ENCODE measurements at places on chromosomes 1 and 21. TPM values are rescaled to one million over a fixed set of nuclear protein-coding genes. Genes with fewer than 3 reads are reported as not detected.

DNA sequence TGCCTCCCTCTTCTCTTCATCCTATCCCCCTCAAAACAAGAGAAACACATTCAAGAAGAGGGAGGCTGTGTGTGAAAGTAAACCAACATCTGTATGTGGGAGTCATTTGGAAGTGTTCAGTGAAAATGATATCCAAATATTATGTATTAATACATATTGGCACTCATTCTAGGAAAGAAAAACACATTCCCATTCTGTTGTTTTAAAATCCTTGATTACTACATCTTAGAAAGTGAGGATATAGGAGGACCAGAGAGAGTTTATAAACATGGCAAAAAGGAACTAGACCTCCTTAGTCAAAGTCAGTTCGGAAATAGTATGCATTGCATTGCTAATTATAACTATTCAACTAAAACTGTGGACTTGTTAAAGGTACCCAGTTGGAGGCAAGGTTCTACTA is 786.6 kb downstream of the ADGRL2 start:
- DNase-seq, result no peak

DNA sequence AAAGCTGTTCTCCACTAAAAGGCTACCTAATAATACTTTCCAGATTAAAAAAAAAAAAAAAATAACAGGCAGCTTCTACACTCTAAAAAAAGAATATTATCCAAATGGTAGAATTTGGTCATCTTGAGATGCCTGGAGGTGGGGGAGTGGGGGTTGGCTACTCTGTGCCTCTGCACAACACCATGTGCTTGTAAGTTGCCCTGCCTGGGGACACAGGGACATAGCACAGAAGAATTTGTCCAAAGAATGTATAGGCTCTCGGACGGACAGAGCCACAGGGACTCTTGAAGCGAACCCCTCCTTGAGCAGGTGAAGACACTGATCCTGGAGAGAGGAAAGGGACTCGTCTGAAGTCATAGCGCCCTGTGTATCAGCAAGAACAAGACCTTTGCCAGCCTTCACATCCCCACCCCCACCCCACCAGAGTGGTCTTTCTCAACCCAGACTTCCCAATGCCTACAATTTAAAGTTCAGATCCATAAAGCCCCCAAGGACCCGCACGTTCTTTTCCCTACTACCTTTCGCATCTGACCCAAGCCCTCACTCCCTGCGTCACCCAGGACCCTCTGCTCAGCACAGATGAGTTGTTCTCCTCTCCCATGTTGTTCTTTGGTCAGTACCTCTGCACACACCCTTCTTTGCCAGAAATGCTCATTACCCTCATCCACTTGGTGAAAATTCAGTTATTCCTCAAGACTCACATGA is 72.6 kb downstream of the LGR6 start:
- no peak for DNase-seq

- DNase-seq, result no peak
Observed at GRCh38 chr1:110241516-110241915, 31.4 kb downstream of the KCNC4 start.

DNA sequence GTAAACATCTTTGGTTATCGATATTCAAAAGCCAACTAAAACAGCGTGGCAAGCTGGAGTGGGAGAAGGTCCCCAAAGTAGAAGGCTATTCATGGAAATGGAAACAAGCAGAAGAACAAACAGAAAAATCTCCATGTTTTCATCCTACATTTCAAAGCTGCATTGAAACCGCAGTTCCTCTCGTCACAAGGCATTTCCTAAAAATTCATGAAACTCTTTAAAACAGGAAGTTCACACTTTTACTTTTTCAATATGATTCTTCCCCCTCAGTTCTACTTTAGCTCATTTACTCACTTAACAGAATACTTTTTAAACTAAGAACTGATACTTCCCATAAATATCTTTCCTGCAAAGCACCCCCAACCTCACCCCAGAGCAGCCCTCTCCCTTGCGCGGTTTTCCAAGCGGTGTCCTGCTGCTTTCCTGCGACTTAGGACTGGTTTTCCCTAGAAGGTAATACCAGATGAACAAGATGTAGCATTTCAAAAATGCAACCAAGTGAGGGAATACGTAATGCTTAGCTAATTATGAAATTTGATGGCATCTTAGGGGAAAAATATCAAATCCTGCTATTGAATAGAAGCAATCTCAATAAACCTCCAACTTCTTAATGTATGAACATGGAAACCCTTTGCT is 228.3 kb upstream of the PKN2 start:
- no peak for DNase-seq

DNA sequence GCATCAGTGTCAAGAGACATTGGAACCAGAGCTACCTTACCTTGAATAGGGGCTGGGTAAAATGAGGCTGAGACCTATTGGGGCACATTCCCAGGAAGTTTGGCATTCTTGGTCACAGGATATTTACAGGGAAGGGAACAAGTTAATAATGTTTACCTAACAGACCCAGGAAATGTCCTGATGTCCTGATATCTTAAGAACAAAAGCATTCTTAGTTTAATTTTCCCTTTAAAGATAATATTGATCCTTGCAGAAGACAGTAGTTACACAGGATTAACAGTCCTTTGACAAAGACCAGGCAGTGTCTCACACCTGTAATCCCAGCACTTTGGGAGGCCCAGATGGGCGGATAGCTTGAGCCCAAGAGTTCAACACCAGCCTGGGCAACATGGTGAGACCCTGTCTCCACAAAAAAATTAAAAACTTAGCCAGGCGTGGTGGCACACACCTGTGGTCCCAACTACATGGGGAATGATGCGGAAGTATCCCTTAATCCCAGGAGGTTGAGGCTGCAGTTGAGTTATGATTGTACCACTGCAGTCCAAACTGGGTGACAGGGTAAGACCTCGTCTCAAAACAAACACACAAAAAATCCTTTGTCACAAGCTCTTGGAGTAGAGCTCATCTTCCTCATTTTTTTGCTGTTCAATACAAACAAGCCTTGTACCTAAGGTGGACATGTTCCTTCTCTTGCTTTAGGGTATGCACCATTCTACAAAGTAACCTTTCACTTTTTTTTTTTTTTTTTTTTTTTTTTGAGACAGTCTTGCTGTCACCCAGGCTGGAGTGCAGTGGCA is 1.3 kb upstream of the TOMM20 start:
- DNase-seq, result no peak

GRCh38 chr1:67652800-67653199 is 32.2 kb upstream of the GADD45A start:
- no peak for DNase-seq

DNA sequence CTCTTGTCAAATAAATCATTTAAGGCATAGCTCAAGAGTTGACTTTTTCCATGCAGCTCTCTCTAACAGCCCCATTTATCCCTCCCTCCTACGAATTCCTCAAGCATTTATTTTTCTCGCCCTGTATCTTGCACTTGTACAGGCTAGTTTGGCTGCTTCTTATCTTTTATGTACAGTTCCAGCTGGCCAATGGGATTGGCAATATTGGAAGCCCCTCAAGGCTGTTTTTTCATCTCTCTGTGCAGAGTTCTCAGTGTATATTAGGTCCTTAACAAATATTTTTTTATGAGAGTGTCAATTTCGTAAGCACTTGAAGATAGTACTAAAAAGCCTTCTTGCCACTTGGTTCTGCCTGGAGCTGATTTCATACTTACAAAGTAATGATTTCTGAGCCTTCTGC is 356.0 kb downstream of the ST6GALNAC3 start:
- no peak for DNase-seq

DNA sequence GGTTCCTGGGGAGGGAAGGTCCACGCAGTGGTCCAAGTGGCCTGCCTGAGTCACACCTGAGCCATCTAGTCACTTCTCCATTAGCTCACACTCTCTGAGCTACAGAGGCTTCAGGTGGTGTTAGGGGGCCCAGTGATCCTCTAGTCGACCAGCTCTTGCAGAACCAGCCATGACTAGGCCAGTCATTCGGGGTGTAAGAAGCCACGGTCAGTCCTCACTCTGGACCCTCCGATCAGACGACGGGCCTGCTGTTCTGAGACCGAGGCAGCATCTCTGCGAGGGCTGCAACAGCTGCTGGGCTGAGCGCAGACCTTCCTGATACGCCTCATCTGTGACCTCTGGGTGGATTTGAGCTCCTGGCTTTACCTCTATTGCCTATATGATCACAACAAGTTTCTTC is 68.8 kb downstream of the RIPK4 start:
- DNase-seq, result no peak

DNA sequence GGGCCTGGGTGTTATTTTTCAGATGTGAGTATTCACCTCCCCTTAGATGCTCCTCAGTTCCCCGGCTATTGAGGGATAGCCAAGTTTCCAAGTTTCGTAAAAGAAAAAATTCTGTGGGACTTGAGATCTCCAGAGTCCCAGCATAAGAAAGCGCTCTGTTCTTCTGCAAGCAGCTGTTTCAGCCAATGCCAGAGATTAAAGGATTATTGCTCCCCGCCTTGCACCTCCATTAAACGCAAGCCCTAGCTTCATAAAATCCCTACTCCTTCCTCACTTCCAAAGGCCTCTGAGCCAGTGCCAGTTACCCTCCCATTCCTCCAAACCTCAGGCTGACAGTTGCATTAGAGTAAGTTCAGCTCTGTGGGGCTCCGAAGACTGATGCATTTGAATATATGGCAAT is 56.4 kb downstream of the CHIA start:
- no peak for DNase-seq

GRCh38 chr1:23804183-23804835 is 3.8 kb upstream of the GALE start:
- DNase-seq, result no peak

- DNase-seq, result no peak
Observed at GRCh38 chr21:19489930-19490329, 1086.3 kb upstream of the TMPRSS15 start.

- DNase-seq, result no peak
Observed at GRCh38 chr1:61741711-61742619, at the start of gene PATJ. Gene PATJ, plus strand, starts transcription at chr1:61742480. Its CDS starts 20,413 bp downstream, at chr1:61762893.

- DNase-seq, result no peak
Observed at GRCh38 chr1:1311107-1312104, 3.0 kb downstream of the PUSL1 start.

- DNase-seq, result no peak
Observed at GRCh38 chr1:172375211-172375631, 45.3 kb upstream of the C1orf105 start.

KCNE2 gene
- 0.93 TPM for polyA plus RNA-seq
